Jurkat, Clone E6-1 (cell line): ENCODE measurements at places on chromosomes 7 and 10.
A peak's percentile ranks its signal among the peaks of the same experiment; 100 is the strongest.

- DNase-seq = peak; percentile 47
Measured at GRCh38 chr10:58291538-58292174, 22.7 kb downstream of the CISD1 start.

- no peak for DNase-seq
Measured at GRCh38 chr7:130273081-130273932, 6.6 kb downstream of the CPA2 start.

- DNase-seq = no peak
Measured at GRCh38 chr10:69218831-69219230, 1.3 kb upstream of the HKDC1 start.

GRCh38 chr10:86533328-86533727 is 11.7 kb upstream of the WAPL start:
- DNase-seq = no peak

DNA sequence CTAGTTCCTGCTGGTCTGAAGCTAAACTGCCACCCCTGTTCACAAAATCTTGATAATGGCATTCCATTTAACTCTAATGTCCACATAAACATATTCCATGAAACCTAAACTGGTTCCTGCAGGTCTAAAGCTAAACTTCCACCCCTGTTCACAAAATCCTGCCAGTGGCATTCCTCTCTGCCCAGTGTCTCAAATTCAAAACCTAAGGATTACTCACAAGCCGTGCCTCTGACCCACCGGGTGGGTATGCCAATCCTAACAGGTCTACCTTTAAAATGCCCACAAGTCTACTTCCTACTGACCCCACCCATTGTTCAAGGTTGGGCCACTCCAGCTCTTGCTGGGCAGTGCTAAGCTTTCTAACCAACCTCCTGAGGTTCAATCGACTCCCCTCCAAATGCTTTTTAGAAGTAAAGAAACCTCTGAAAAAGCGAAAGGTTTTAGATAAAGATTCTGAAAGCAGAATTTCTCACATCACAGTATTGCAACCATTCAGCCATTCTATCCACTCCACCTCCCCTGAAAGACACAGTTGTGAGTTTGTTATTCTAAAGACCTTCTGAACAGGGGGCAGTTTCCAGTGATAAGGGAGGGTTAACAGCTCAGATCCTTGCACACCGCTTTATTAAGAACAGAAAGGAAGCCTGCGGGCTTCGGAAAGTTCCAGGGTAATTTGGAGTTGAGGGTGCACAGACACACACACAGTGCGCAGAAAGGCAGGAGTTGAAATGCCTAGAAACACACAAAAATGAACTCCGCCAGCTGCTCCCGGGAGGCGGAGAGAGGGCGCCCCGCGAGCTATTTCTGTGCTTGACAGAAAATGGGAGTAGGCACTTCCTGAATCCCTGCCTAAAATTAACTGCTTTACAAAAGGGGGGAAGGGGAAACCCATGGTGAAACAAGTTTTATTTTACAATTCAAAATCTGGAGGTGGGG is 87.7 kb downstream of the TNS3 start:
- DNase-seq = no peak

GRCh38 chr10:127550861-127551260 is 1.8 kb downstream of the NPS start:
- DNase-seq = no peak

DNA sequence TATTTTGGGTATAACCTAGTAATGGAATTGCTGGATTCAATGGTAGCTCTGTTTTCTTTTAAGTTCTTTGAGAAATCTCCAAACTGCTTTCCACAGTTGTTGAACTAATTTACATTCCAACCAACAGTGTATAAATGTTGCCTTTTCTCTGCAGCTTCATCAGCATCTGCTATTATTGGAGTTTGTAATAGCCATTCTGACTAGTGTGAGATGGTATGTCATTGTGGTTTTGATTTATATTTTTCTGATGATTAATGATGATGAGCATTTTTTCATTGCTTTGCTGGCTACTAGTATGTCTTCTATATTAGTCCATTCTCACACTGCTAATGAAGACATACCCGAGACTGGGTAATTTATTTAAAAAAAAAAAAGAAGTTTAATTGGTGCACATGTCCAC is 248.6 kb upstream of the MAGI2 start:
- DNase-seq = no peak

- DNase-seq = no peak
Measured at GRCh38 chr10:72567421-72567820, 58.5 kb downstream of the MICU1 start.
